ENCODE measurements at places on chromosomes 16 and 17.

- no peak for DNase-seq
Measured at GRCh38 chr17:33352526-33352925, 59.4 kb upstream of the ASIC2 start.

DNA sequence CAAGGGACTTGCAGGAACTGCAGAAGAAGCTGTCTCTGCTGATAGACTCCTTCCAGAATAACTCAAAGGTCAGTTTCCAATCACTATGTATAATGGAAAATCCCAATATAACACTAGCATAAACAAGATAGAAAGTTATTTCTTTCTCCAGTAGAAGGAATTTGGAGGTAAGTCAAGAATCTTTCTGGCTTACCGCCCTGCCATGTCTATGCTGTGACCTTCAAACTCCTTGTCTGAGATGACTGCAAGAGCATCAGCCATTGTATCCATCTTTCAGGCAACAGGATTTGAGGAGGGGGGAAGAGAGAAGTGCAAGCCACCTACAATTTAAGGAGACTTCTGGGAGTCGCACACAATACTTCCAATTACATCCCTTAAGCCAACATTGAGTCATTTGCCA, 2.7 kb downstream of the LDAF1 start:
- no peak for DNase-seq

DNA sequence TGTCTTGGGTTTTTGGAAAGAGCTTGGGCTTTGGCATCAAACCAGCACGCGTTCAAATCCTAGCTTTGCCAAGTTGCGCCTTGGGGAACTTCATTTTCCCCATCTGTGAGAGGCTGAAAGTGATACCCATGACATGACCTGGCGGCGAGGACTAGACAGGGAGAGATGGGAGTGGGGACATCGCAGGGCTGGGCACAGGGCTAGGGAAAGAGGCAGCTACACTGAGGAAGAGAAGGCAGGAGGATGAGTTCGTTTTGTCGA, 202.9 kb downstream of the IRF8 start:
- DNase-seq = no peak

DNA sequence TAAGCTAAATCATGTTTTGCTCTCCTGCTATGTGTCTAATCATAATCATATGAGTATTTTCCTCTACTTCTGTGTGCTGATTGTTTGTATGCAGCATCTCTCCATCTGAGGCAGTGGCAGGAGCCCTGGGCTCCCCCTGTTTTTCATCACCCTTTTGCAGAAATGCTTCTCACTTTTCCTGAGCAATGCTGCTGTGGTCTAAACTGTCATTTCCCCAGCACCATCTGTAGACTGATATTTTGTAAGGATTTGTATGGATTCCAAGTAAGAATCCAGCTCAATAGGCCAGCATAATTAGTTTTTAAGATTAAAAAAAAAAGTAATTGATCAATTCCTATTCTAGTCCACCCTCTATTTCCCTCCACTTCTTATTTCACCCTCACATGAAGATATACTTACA, 257.0 kb upstream of the CPHXL start:
- DNase-seq = no peak

GRCh38 chr17:36515837-36516236, 18.8 kb downstream of the MYO19 start:
- no peak for DNase-seq
